ENCODE measurements at places on chromosomes 3 and 15.

DNA sequence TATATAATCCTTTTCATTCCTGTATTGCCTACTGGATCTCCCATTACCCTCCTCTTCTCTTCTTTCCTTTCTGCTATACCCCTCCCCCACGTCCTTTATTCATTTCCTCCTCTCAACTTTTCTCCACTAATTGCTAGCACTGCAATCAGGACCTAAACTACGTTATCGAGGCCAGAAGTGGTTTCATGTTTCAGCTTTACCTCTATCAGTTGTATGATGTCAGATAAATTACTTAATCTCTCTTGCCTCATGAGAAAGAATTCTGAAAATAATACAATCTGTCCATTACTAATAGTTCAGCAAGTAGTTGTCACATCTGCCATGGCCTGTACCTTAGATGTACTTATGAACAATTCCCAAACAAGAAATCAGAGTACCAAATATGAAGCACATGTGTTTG is 10.6 kb downstream of the POPDC2 start:
- no peak for DNase-seq

DNA sequence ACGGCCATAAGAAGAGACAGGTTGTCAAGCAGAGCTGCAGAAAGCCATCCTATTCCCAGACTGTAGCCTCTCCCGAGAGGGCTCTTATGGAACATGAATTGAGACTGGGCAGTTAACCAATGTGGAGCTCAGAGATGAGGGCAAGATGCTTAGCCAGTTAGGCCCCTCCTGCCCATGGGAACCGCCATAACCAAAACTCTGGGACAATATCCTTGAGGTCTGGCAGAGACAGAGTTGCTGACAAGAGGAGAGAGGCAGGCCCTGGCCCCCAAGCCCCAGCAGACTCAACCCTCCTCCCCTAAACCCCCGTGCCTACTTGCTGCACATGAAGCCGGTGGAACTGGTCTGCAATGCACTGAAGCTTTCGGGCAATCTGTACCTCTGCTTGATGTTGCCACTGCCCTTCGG is 4.8 kb downstream of the BMF start:
- DNase-seq = no peak

DNA sequence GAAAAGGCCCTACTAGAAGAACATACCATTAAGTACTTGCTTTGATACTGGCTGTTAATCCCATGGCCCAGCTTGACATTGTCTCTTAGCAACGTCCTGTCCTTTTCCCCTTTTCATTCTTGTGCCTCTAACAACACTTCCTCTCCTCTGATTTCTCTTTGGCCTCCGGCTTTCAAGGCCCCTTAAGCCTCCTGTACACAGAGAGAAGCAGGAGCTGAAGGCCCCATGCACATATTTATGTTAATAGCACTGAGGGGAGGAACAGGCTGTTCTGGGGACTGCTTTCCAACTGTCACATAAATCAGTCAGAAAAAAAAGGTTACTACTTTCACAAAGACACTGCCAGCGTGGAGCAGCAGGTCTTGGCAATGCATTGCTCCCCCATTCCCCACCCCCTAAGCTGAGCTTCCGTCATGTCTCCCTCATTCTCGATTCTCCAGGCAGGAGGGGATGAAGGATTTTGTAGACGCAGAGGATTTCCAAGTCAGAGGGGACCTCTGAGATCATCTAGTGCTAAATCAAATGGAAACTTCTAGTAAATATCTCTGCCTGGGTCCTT is 257.4 kb upstream of the ADAMTS9 start:
- no peak for DNase-seq

DNA sequence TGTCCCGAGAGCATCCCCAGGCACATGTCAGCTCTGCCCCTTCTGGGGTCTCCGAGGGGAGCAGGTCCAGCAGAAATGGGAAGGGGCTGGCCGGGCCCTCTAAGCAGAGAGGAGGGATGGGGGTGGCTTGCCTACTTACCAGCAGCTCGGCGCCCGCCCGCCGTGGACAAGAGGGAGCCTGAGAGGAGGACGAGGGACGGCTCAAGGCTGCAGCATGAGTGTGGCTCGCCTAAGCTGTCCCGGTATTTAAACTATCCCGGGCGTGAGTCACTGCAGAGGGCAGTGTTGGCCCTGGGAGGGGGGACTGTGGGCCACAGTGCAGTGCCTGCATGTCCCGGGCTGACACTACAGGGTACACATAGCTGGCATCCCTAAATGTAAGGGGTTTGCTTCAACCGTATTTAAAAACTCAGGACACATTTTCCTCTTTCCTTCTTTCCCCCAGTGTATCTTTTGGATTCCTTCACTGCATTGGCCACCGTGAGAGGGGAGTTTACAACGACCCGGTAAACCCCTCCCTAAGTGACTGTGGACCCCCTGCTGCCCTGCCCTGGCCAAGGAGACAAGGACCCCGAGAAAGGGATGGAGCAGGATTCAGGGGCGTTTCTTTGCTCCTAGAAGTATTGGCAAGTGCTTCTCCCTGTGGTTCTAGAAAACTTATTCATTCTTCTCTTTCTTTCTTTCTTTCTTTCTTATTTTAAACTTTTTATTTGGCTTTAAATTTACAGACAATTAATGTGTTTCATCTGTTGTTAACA is at the start of gene LRRC15:
TSS of gene LRRC15 (minus strand) at position 222 of the 758 bp plus-strand sequence. CDS start 8,700 bp downstream, outside the sequence.
- DNase-seq = no peak

DNA sequence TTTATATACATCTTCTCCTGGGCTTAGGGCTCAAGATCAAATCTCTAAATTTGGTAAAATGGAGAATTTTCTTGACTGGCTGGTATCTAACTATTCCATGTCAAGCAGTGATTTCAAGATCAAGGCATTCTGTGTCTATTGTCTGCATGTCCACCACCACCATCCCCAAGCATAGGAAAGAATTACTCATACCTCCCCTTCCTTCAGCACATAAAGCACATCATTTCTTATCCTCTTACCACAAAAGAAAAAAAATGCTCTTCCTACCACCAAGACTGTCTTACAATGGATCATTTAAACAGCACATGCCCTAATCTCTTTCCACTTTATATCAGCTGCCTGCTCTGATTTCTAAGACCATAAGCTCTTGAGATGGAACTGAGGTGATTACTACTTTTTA is 470.5 kb upstream of the THBS1 start:
- no peak for DNase-seq

- no peak for DNase-seq
Measured at GRCh38 chr3:192821161-192821560, 93.8 kb upstream of the FGF12 start.

GRCh38 chr3:27093771-27094170 is 275.4 kb downstream of the NEK10 start:
- no peak for DNase-seq

- DNase-seq = peak; percentile 73
Measured at GRCh38 chr3:52533623-52534280, at the start of gene NT5DC2. NT5DC2 (minus strand) TSS chr3:52533857; CDS start chr3:52533737, 120 bp downstream.

DNA sequence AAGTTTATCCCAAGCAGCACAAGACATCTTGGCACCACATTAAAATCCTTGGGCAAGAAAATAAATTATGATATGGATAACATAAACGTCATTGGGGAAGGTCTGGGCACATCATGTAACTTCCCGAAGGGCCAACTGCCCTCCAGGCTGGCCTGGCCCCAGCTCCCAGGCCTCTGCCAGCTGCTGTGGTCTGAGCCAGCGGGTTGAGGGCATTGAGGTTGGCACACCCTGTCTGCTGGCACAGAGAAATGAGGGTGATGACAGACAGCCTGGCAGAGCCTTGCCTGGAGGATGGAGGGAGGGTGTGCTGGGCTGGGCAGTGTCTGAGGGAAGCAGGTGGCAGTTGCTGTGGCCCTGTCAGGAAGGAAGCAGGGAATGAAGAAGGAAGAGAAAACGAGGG is 3.3 kb upstream of the RBSN start:
- no peak for DNase-seq

GRCh38 chr15:35771746-35772442 is 225.9 kb upstream of the DPH6 start:
- DNase-seq = no peak

DNA sequence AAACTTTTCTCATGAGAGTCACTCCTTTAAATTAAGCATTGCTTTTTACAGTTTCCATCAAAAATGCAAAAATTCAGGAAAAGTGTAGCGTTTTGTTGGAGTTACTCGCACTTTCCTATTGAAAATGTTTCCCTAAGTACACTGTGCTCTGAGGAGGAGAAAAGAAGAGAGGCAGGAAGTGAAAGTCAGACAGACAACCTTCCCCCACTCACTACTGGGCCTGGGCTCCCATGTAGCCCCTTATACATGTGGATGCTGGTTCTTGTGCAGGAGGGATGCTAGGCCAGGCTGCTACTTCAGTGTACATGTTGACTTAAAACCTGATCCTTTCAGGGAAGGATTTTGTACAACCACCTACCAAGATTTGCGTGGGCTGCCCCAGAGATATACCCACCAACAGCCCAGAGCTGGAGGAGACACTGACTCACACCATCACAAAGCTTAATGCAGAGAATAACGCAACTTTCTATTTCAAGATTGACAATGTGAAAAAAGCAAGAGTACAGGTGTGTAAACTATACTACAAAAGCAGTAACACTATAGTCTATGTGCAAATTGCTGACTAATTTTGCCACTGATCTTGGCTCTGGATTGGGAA is 15.1 kb downstream of the KNG1 start:
- DNase-seq = peak; percentile 43

- peak; percentile 66 for DNase-seq
Measured at GRCh38 chr3:106473576-106474475, 605.0 kb upstream of the CBLB start.

GRCh38 chr3:165751637-165752036 is 85.6 kb downstream of the BCHE start:
- DNase-seq = no peak

GRCh38 chr3:52428151-52429005 is 16.5 kb downstream of the SEMA3G start:
- peak; percentile 36 for DNase-seq

DNA sequence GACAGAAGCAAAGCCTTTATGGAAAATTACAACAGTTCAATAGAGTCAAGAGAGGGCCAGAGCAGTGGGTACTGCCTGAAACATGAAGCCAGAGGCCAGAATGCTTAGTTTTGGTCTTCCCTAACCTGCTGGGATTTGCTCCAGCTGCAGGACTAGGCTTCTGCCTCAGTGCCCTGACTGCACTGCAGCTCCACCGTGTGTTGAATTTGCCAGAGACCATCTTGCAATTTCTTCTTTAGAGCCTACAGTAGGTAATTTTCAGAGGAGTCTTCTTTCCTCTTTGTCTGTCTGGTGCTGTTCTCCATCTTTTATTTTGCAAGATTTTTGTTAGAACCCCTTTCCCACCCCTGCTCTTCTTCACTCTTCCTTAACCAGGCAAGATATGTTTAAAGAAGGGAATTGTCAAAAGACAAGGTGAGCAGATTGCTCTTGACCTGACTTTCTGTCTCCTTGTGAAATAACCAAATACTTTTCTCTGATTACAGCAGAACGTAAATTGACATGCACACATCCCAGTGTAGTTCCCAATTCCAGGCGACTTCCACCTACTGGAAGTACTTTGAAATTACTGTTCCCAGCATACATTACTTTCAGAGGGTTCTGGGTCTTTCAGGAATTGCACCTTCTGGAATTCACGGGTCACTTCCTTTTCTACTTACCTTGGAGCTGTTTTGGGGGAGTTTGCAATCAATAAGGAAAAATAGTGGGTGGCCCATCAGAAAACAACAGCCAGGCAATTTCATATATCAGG is 161.2 kb downstream of the MINAR1 start:
- DNase-seq = no peak

DNA sequence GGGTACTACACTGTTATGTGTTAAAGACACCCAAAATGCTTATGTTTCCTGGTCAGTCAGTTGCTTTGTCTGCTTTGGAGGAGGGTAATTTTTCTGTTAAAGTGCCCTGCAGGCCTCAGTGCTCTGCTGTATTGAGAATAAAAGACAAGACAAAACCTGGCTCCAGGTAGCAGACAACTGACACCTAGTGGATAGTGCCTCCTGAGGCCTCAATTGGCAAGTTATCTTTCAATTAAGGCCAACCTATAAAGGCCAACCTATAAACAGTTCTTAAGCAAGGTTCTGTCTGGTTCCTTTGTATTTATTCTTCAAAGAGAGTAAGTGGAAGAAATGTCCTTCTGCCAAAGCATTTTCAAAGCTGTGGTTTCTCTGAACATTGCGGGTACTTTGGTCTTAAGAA is 773.8 kb downstream of the MECOM start:
- no peak for DNase-seq

DNA sequence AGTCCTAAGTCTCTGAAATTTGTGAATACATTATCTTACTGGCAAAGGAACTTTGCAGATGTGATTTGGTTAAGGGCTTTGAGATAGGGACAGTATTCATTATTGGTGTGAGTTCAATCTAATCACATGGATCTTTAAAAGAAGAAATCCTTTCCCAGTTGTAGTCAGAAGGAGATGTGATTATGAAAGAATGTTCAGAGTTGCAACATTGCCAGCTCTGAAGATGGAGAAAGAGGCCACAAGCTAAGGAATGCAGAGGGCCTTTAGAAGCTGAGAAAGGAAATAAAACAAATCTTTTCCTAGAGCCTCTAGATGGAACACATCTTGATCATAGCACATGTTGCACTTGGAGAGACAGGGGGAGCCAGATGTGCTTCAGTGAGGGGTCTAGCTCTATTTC is 27.7 kb upstream of the SIAH2 start:
- DNase-seq = no peak

DNA sequence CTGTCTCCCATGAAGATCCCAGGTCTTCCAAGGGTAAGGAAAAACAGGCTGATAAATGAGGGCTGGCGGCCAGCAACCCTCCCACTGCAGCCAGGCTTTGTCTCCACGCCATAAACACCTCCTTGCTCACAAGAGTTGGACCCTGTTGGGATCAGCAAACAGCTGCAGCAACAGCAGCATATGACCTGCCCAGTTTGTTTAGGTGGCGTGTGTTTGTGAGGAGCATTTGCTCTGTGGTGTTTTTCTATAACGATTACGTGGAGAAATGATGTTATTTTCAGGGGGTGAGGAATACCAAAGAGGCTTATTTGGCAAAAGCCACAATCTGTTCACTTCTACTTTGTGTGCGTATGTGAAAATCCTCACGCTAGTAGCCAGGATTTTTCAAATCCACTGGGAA is 58.5 kb downstream of the RFTN1 start:
- DNase-seq = no peak

- DNase-seq = no peak
Measured at GRCh38 chr15:33797651-33798050, 170.6 kb upstream of the CHRM5 start.

GRCh38 chr15:65857718-65858402 is 11.4 kb upstream of the RAB11A start:
- DNase-seq = no peak

- no peak for DNase-seq
Measured at GRCh38 chr3:11607816-11608215, 35.9 kb downstream of the VGLL4 start.

- no peak for DNase-seq
Measured at GRCh38 chr3:129346695-129347457, 68.2 kb downstream of the HMCES start.

- peak; percentile 58 for DNase-seq
Measured at GRCh38 chr3:196643201-196643749, 3.8 kb downstream of the NRROS start.
